ENCODE measurements at places on chromosomes 7 and 10.

- DNase-seq = no peak
Measured at GRCh38 chr7:29019387-29019786, 61.3 kb upstream of the TRIL start.

DNA sequence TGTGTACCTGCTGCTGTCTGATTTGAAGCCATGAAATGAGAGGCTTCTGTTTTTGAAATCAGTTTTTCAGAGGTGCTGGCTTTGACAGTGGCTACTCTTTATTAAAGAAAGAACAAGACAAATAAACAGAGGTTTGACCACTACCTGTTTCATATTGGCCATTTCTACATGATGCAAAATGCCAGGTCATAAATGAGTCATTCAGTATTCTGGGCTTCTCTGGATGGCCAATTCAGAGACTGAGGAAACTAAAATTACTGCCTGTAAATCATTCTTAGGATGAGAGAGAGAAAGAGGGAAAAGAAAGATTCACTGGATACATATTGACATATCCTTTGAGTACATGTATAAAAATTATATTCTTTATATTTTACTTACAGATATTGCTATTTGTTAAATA is 303.3 kb upstream of the ETV1 start:
- DNase-seq = no peak

DNA sequence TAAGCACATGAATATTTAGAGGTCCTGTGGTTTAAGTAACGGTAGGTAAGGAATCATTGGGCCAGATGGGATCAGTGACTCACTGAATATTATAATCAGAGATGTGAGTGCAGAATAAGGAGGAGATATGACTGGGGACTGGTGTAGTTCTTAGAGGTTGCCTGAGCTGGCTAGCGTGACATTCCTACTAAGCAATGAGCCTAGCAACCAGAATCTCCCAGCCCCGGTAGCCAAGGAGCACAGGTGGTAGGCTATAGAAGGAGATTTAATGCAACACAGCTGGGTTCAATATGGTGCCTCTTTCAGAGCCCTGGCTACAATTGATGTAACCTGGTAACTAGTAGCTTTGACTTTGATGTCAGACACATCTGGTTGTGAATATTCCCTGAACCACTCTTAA is 641.6 kb downstream of the AUTS2 start:
- no peak for DNase-seq

- no peak for DNase-seq
Measured at GRCh38 chr10:68082872-68083271, 7.8 kb upstream of the HERC4 start.

GRCh38 chr7:45972629-45973312 is 51.7 kb upstream of the IGFBP3 start:
- DNase-seq = no peak

- no peak for DNase-seq
Measured at GRCh38 chr7:2211259-2211880, 21.4 kb downstream of the MAD1L1 start.

- DNase-seq = no peak
Measured at GRCh38 chr10:93061594-93062513, 1.3 kb downstream of the CYP26C1 start.

DNA sequence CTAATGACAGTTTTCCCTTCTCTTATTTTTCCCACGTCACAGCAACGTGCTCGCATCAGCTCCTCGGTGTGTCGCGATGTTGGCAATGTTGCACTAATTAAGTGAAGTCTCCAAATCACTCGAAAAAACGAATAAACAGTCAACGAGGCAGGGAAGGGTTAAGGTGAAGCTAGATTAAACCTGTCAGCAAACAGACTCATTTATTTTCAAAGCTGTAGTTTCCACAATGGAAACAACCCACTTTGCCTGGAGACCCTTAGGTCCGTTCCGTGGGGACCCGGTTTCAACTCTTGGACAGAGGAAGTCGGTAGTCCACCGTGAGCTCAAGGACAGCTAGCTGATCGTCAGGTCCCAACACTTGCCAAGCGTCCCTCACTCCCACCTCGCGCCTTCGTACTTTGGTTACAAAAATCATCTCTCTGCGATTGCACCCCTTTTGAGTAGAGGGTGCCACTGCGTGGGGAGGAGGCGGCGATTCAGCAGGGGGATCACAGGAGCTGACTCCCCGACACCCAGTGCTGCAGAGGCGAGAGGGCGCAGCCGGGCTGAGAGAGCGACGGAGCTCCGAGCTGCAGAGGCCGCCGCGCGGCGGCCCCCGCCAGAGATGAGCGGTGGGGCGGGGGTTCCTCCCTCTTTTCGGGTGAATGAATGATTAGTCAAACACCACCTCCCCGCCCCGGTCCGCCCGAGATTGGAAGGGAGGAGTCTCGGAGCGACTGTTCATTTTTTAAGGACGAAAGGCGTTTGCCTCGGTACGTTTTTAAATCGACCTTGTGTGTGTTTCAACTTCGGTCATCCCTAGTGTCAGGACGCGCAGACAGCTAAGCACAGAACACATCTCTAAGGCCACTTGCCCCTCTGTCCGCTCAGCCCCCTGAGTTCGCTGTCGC is 1.3 kb upstream of the BMPER start:
- DNase-seq = no peak

DNA sequence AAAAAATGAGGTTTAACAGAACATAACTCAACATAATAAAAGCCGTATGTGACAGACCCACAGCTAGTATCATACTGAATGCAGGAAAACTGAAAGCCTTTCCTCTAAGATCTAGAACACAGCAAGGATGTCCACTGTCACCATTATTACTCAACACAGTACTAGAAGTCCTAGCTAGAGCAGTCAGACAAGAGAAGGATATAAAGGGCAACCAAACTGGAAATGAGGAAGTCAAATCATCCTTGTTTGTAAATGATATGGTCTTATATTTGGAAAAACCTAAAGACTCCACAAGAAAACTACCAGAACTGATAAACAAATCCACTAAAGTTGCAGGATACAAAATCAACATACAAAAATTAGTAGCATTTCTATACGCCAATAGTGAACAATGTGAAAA is 45.9 kb downstream of the C10orf71 start:
- DNase-seq = no peak

DNA sequence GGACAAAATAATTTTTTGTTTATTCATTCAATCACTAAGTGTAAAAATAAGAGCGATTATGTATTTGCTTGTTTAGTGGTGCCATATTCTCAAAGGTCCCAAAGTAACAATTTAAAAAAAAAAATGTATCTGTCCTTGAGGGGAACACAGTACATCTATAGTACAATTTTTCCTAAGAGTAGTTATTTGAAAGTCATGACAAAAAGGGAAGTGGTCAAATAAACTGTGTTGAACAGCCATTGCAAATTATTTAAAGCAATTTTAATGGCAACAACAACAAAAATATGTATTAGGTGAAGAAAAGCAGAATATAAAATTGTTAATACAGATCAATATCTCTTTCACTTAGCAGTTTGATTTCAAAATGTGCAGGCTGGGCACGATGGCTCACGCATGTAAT is 943.5 kb downstream of the CNTNAP2 start:
- no peak for DNase-seq

- no peak for DNase-seq
Measured at GRCh38 chr7:103031781-103032180, 42.8 kb downstream of the FBXL13 start.

- DNase-seq = no peak
Measured at GRCh38 chr7:143882020-143882603, 19.9 kb downstream of the TCAF1 start.

GRCh38 chr7:53504914-53505313 is 469.5 kb downstream of the POM121L12 start:
- no peak for DNase-seq

- no peak for DNase-seq
Measured at GRCh38 chr7:72785166-72785955, 42.6 kb downstream of the TYW1B start.

GRCh38 chr10:124238367-124238766 is 145.0 kb upstream of the CHST15 start:
- DNase-seq = no peak

DNA sequence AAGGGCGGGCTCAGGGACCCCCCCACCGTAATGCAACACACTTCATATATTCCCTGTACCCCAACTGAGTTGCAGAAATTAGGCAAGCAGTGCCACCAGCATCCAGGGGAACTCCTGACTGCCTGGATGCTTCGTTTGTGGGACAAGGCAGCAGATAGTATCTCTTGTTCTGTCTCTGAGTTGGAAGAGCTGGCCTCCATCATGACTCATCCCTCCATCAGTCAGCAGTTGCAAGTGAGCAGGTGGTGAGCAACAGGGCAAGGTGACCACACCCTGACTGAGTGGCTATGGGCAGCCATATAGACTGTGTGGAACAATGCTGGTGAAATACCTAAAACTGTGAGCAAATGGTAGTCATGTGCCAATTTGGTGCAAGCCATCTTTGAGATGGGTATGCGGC is 22.8 kb upstream of the ADAMTS14 start:
- no peak for DNase-seq

DNA sequence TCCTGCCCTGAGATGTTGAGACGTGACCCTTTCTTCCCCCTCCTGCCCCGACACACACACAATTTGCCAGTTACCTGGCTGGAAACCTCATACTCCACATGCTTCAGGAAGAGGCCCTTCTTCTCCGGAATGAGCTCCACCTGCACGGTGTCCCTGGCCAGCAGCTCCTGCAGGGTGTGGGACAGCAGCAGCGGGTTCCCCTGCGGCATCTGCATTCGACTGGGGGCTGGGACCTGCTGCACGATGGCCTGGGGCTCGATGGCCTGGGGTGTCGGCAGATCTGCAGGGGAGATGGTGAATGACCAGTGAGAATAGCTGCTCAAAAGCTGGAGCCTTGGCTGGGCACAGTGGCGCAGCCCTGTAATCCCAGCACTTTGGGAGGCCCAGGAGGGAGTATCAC is 36.0 kb downstream of the NUDT1 start:
- no peak for DNase-seq

DNA sequence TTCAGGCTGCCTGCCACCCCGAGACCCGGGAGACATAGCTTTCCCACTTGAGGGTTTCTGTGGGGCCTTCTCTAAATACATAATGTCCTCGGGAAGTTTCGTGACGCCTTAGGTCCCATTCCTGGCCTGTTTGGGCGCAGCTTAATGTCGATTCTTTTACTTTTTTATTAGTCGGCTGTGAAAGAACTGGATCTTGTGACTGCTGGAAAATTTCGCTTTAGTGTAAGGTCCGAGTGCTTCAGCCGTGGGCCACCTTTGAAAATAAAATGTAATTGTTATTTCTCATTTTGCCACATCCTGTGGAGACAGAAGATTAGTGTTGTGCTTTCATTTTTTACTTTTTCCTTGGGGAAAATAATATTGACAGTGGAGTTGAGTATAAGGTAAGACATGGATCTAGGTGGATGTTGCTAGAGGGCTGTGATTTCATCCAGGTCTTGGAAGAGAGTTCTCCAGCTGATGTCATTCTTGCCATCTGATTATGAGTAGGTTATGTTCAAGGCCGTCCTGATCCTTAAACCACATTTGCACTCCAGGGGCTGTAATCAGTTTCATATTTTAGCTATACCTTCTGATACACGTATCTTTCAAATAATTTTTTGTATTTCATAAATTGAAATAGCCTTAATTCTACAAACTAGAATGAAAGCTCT is 830 bp downstream of the RAB18 start:
- no peak for DNase-seq

DNA sequence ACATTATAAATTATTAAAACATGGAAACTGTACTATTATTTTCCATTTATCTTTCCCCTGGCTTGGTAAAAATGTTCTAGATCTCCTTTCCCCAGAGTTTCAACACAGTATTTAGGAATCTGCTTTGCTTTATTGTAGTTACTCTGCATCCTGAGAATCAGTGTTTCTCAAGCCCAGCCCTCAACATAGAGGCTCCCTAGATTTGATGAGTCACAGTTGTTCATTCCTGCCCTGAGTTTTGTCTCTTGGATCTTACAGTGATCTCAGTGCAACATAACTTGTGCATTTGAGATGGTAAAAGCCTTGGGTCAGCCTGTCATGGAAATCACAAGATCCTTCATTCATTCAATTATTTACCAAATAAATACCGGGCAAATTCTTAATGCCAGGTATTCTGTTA is 63.0 kb downstream of the VAX1 start:
- no peak for DNase-seq

- DNase-seq = no peak
Measured at GRCh38 chr10:114544045-114544659, 113.9 kb downstream of the ABLIM1 start.

DNA sequence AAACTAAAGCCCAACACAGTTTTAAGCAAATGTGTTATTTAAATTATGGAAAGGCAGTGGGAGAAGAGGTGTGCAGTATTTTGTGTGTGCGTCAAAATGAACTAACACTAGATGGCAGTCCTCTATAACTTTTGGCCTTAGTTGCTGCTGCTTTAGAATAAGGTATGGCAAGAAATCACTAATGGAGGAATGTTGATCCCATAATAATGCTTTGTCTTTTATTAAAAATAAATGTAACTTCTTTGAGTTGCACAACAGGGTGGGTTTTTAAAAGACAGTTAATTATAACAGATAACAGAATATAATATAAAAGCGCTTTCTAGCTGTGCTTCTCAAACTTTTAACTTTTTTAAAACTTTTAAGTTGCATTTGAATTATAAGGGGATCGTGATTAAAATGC is 56.4 kb downstream of the BBS9 start:
- no peak for DNase-seq

DNA sequence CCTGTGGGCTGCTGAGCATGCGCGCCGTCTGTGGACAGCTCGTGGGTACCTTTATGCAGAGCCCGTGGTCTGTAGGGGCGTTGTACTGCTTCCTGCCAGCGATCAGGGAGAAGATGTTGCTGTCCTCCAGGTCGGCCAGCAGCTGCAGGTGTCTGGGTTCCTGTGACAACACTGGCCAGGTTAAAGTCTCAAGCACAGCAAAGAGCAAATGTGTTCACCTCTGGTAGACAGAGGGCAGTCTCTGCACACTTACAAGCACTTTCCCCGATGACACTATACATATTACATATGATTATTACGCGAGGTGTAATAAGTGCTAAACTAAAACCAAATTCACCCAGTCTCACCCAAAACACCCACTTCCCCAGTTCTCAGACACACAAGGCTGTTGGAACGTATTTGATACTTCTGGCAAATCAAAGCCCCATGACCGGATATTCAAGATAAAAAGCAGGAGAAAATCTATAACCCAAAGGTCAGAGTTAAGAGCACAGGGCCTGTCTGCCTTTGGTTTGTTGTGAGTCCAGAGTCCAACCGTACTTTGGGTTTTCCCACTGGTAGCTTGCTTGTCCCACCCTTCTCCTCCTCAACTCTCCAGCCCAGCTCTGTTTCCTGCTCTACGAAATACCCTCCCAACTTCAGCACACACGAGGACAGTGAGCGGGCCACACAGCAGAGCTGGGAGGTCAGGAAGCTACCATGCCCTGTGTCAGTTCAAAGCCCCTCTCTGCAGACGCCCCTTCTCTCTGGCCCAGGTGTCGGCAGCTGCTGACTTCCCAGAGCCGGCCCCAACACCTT is 49.7 kb upstream of the DDC start:
- no peak for DNase-seq
